ENCODE measurements at places on chromosomes 2 and 18. TPM values are rescaled to one million over a fixed set of nuclear protein-coding genes. Genes with fewer than 3 reads are reported as not detected.

The BMP10 gene
- total RNA-seq = not detected

The GREB1L gene
- 0.26 TPM for total RNA-seq

The UGT1A8 gene
- not detected for total RNA-seq

The SCN9A gene
- 8.2 TPM for total RNA-seq

The LRRC30 gene
- not detected for total RNA-seq

The TEX44 gene
- total RNA-seq = not detected

The CD28 gene
- 0.11 TPM for total RNA-seq

The IFT172 gene
- 22.7 TPM for total RNA-seq

The KATNAL2 gene
- 11.7 TPM for total RNA-seq

The FSHR gene
- not detected for total RNA-seq

The COMMD1 gene
- total RNA-seq = 24.7 TPM

The GNLY gene
- not detected for total RNA-seq

The REG1A gene
- total RNA-seq = 8.2 TPM

The LNPK gene
- 13.7 TPM for total RNA-seq

The IL18R1 gene
- total RNA-seq = 0.25 TPM

The NDC80 gene
- total RNA-seq = 43.0 TPM

The SCN3A gene
- not detected for total RNA-seq

The LGALSL gene
- total RNA-seq = 26.5 TPM

The SP140 gene
- total RNA-seq = 0.16 TPM

The AMER3 gene
- total RNA-seq = 0.13 TPM

The XRCC5 gene
- 466 TPM for total RNA-seq

The NRP2 gene
- 19.9 TPM for total RNA-seq

The TTN gene
- 4.7 TPM for total RNA-seq

The MC2R gene
- total RNA-seq = not detected

The DOK6 gene
- total RNA-seq = 4.1 TPM

The SGO2 gene
- total RNA-seq = 29.9 TPM

The CNGA3 gene
- not detected for total RNA-seq

The DSG2 gene
- total RNA-seq = 117 TPM

The OTOS gene
- total RNA-seq = not detected

The GRB14 gene
- 14.9 TPM for total RNA-seq

The CYP27C1 gene
- 2.9 TPM for total RNA-seq

The ASXL3 gene
- total RNA-seq = 0.35 TPM

The HOXD11 gene
- not detected for total RNA-seq

The WNT10A gene
- not detected for total RNA-seq

The NOL4 gene
- 1.4 TPM for total RNA-seq

The KIAA2012 gene
- not detected for total RNA-seq

The DYNAP gene
- 0.46 TPM for total RNA-seq

The PASK gene
- total RNA-seq = 80.9 TPM

The GATA6 gene
- 0.21 TPM for total RNA-seq

The SERPINB3 gene
- 0.11 TPM for total RNA-seq

The RAB27B gene
- total RNA-seq = 0.80 TPM

The HSPD1 gene
- 1,024 TPM for total RNA-seq

The ZBTB7C gene
- total RNA-seq = 0.39 TPM

The DOCK10 gene
- total RNA-seq = 2.9 TPM

The FAM237A gene
- total RNA-seq = not detected

The CRYGD gene
- total RNA-seq = 6.3 TPM

The TWSG1 gene
- 18.3 TPM for total RNA-seq

The NT5C1B gene
- total RNA-seq = not detected

The KCNIP3 gene
- total RNA-seq = 2.1 TPM

The LCT gene
- total RNA-seq = not detected

The GKN2 gene
- total RNA-seq = not detected

The IL1RN gene
- total RNA-seq = not detected
